Activated T-cell treated with anti-CD3 and anti-CD28 coated beads, Interleukin-2, amount 50 U/mL, for 72 hours (primary cell): ENCODE measurements at places on chromosomes 2 and 18. TPM values are rescaled to one million over a fixed set of nuclear protein-coding genes. Genes with fewer than 3 reads are reported as not detected.
A peak's percentile ranks its signal among the peaks of the same experiment; 100 is the strongest.

BMP10 gene
- total RNA-seq = not detected

CAVIN2 gene
- total RNA-seq = not detected

- no peak for DNase-seq
Observed at GRCh38 chr2:225573603-225574002, 174.1 kb downstream of the NYAP2 start.

- no peak for DNase-seq
Observed at GRCh38 chr18:74515620-74516231, 18.6 kb upstream of the CNDP1 start.

GRCh38 chr18:61225336-61225735, 107.9 kb upstream of the CDH20 start:
- no peak for DNase-seq

- no peak for DNase-seq
Observed at GRCh38 chr2:143729296-143729814, 600.1 kb downstream of the ARHGAP15 start.

HMSD gene
- 68.8 TPM for total RNA-seq

DNA sequence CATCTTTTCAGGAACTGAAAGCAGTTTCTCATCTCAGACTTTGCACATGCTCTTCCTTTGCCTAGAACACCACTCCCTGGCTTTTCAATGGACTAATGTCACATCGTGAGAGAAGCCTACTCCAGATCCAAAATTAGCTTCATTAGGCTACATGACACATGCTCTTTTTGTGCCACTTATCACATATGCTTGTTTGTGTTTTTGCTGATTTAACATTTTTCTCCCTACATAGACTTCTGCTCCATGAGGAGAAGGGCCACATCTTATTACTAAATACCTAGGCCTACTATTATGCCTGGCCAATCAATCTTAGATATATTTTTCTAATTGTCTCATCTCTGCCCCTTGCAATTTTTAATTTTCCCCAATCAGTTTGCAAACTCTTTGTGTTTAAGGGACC, 186.4 kb upstream of the LHCGR start:
- no peak for DNase-seq

DNA sequence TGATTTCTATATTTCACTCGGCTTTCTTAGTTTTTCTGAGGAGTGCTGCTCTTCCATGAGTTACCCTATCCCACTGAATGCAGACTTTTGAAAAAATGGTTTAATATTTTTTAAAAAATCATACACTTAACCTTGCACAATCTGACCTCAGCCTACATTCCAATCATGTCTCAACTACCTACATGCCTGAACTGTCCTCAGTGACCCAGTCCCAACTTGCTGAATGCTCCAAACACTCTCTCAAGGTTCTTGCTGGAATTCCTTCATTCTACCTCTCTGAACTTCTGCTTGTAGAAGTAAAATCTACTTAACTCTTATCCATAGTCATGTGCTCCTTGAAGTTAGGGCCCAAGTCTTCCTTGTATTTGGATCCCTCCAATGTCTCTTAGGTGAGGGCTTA, 181.6 kb downstream of the XIRP2 start:
- DNase-seq = no peak

GRCh38 chr2:30729031-30729430, 78.2 kb downstream of the CAPN13 start:
- DNase-seq = no peak

CNDP1 gene
- not detected for total RNA-seq

TMEM182 gene
- 10.0 TPM for total RNA-seq

PSMA8 gene
- total RNA-seq = 0.81 TPM

KCNG2 gene
- not detected for total RNA-seq

DNA sequence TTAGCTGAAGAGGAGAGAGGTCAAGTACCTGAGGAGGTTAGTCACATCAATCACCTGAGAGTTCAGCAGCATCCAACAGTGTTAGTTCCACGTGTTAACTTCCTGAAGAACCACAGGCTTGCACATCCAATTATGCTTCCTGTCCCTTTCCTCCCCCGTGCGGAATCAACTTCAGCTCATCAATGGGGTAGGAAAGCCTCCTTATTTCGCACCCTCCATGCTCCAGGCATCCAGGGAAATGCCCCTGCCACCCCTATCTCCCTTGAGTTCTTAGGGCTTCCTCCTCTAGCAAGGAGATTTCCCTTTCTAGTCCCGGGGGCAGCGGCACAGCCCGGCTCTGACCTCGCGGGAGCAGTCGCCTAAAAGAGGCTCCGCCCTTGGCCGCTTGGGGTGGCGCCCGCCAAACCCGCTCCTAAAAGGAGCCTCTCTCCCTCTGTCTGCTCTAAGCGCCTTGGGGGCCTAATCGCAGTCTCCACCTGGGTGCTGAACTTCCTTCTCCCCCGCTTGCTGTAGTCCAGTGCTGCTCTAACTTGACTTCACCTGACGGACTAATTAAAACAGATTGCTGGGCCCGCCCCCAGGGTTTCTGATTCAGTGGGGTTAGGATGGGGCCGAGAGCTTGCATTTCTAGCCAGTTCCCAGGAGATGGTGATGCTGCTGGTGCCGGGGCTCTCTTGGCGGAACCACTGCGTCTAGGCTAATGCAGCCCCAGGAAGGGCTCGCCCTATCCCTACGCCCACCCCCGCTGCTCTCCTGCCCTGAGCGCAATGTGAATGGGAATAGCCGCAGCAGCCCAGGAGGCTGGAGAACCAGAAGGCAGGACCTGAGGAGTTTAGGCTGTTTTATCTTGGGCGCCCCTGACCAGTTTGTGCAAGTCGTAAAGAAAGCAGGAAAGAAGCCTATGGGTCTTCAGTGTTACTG, 3.4 kb upstream of the TET3 start:
- peak; percentile 60 for DNase-seq
